ENCODE measurements at places on chromosomes 2 and 18.

GRCh38 chr2:241373446-241373845 lies 17.4 kb downstream of the FARP2 start:
- no peak for DNase-seq

DNA sequence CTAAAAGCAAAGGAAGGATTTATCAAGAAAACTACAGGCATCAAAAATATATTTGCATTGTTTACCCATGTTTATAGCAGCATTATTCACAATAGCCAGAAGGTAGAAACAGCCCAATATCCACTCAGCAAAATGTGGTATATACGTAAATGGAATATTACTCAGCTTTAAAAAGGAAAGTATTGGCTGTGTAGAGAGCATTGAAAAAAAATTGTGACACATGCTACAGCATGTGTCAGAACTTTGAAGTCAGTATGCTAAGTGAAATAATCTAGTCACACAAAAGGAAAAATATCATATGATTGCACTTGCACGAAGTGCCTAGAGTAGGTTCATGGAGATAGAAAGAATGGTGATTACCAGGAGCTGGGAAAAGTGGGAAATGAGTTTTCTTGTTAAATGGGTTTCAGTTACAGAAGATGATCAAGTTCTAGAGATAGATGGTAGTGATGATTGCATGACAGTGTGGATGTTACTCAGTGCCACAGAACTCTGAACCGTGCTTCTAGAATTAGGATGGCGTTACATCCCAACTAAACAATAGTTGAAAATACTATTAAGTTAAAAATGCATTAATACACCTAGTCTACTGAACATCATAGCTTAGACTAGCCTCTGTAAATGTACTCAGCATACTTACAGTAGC lies 20.1 kb downstream of the ANKRD12 start:
- no peak for DNase-seq

- DNase-seq, result no peak
Observed at GRCh38 chr2:145404690-145405089, 884.8 kb upstream of the ZEB2 start.

- peak; percentile 16 for DNase-seq
Observed at GRCh38 chr2:50535971-50536759, 495.8 kb downstream of the NRXN1 start.

GRCh38 chr2:239884875-239885274 lies 140.3 kb downstream of the NDUFA10 start:
- DNase-seq, result no peak

DNA sequence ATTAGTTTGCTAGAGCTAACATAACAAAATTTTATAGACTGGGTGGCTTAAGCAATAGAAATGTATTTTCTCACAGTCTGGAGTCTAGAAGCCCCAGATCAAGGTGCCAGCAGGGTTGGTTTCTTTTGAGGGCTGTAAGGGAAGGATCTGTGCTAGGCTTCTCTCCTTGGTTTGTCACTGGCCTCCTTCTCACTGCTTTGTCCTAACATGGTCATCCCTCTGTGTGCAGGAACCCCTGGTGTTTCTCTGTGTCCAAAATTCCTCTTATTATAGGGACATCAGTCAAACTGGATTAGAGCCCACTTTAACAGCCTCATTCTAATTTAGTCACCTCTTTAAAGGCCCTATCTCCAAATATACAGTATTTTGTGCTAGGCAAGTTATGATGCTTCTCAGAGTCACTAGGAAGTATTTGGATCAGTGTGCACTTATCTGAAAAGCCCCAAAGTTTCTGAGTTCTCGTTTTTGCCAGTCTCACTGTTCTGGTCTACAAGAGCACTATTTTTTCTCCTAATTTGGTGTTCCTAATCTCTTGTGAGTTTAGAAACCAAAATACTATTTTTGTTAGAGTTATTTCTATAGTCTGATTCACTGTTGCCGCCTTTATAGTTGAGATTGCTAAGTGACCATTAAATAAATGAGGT lies 29.0 kb downstream of the ZC3H6 start:
- DNase-seq, result no peak

DNA sequence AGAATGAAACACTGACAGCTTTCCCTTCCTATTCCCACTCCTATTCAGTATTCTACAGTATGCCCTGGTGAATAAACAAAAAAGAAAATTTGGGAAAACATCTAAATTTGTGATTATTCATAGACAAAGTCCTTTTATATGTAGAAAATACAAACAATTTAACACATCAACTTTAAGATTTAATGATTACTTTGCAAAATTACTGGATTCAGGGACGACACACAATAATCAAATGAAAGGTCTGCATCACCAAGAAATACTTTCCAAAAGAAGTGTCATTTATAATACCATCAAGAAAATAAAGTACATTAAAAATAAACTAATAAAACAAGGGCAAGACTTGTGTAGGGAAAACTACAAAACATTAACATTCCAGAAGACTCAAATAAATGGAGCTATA lies 199.8 kb downstream of the KCNJ3 start:
- DNase-seq, result no peak

Measured in HEK293T (cell line).